Caudate nucleus (tissue), 63 donors: ENCODE measurements at places on chromosomes 1 and 21.

DNA sequence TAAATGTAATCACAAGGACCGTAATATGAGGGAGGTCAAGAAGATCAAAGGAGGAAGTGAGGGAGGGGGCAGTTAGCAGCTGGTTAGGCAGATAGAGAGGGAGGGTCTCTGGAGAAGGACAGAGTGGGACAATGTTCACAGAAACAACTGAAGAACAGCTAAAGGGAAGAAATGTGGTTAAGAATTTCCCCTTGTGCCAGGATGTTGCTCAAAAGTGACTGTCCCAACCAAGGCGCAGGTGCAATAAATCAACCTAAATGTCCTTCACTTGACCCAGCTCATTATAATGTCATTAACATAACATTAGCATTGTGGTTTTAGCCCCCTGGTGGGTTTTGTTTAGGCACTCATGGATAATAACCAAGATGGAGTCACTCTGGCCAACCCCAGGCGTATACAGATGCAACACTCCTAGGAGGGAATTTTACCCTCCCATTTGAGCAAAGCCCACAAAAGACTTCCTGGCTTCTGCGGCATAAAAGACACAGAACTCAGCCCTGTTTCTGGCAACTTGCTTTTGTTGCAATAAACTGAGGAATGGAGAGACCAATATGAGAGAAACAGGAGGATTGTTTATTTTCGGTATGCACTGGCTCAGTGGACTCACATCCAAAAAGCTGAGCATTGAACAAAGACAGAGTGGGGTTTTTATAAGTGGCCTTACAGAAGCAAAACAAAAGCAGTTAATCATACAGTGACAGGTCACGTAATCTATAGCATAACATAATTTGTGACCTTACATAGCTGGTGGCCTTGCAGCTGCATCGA is 7.3 kb upstream of the CA6 start:
- DNase-seq = no peak

GRCh38 chr1:107196973-107197562 is 56.2 kb downstream of the NTNG1 start:
- DNase-seq = no peak

DNA sequence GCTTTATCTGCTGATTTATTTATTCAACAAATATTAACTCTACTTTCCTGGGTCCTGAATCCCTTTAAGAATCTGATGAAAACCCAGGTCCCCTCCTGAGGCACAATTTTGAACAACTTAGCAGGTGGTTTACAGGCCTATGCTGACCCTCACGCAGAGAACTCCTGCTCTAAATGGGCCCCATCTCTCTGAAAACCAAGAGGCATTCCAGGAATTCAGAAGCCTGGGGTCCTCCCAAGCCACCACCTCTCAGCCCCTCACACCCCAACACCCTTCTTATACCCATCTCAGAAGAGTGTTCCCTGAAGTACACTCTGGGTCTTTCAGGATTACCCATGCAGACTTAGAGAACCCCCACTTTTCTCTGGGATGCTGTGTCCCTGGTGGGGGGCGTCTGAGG is 34.5 kb downstream of the LHX4 start:
- no peak for DNase-seq

- DNase-seq = no peak
Measured at GRCh38 chr1:94894630-94895029, 32.3 kb downstream of the CNN3 start.
